K562 (cell line): ENCODE measurements at places on chromosomes 3 and 15. TPM values are rescaled to one million over a fixed set of nuclear protein-coding genes. Genes with fewer than 3 reads are reported as not detected.

HYAL3 gene
- 7.0 and 9.8 TPM in 2 replicates for total RNA-seq

TMC3 gene
- not detected in 2 replicates for total RNA-seq

GRCh38 chr15:41494190-41494921, 682 bp downstream of the ITPKA start:
- peak; percentile 74 for DNase-seq

DNA sequence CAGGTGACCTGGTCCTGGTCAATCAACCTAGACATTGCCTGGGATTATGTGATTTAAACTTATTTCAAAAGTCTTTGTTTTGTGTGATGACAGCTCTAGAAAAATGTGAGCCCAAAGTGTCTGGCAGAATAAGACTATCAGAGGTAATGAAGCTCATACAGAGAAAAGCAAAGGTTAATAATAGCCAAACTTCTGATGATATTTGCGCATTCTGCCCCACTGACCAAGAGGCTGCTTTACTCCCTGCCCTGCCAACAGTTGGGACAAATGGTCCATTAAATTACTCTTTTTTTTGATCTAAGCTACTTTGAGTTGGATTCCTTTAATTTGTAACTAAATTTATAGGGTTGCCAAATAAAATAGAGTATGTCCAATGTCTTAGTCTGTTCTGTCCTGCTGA, 911.2 kb downstream of the MCTP2 start:
- DNase-seq: no peak

- peak; percentile 48 for DNase-seq
Measured at GRCh38 chr3:126113733-126114442, 30.0 kb upstream of the SLC41A3 start.
